ENCODE measurements at places on chromosomes 5 and 9.
A peak's percentile ranks its signal among the peaks of the same experiment; 100 is the strongest.

GRCh38 chr5:151012862-151013261, 7.5 kb upstream of the GPX3 start:
- DNase-seq, result no peak

- peak; percentile 73 for DNase-seq
Observed at GRCh38 chr9:109452761-109453160, 45.3 kb downstream of the PTPN3 start.

- DNase-seq, result no peak
Observed at GRCh38 chr5:102511666-102512065, 12.9 kb upstream of the SLCO6A1 start.

DNA sequence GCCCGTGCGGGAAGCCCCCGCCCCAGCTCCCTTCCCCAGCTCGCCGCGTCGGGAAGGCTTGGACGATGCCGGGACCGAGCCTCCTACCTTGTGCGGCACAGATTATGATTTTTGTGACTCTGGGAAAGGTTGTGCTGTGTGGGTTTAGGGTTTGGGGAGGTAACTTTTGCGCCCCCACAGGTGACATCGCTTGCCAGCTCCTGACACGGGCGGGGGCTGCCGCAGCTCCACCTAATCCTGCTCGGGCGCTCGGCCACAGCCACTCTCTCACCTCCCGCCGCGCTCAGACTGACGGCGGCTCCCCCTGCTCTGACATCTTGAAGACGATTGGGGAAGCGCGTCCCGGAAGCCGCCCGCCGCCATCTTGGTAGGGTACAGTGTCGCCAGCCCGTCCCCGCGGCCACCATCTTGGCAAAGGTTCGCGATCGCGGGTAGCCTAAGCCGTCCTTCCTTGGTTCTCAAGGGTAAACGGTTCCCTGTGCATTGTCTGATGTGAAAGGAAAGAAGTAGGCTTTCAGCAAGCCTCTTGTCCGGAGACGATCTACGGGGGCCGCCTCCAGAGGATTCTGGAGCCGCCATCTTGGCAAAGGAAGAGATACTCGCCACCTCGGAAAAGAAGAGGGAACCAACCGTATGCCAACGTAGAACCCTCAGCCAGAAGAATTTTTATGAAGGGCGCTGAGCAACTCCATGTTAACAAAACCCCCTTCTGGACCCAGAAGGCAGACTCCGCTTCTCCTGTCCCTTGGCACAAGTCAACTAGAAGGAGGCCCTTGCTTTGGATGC, 1.8 kb upstream of the NR3C1 start:
- DNase-seq, result no peak

- no peak for DNase-seq
Observed at GRCh38 chr9:126515001-126515872, 98.5 kb upstream of the LMX1B start.

DNA sequence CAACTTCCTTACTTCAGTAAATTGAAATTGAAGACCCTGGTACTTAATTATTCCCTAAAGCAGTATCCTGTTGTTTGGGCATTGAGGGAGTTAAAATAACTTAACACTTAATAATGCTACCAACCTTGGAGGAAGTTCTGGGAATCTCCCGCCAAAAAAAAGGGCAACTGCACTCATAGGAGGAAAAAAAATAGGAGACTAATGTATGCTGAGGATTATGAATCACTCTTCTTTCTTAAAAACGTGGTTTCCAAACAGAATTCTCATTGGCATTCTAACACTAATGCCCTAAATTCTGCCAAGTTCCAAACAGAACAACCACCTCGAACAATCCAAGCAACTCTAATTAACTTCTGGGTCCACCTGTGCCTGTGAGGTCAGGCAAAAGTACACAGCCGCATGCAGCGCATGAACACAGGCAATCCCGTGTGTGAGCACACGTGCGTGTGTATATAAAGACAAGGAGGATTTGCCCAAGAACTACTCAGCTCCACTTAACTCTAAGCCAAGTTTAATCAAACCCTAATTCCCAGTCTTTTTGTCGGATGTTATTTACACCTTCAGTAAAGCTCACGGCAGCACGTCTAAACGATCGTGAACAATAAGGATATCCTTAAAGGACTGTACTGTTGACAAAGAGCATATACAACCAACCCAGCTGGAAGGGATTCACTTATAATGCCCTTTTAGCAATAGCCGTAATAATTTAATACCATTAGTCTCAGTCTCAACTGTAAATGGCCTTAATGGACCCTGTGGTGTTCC, 78.4 kb downstream of the EBF1 start:
- DNase-seq, result no peak

- peak; percentile 67 for DNase-seq
Observed at GRCh38 chr9:131627648-131628458, 82.5 kb downstream of the PRRT1B start.

DNA sequence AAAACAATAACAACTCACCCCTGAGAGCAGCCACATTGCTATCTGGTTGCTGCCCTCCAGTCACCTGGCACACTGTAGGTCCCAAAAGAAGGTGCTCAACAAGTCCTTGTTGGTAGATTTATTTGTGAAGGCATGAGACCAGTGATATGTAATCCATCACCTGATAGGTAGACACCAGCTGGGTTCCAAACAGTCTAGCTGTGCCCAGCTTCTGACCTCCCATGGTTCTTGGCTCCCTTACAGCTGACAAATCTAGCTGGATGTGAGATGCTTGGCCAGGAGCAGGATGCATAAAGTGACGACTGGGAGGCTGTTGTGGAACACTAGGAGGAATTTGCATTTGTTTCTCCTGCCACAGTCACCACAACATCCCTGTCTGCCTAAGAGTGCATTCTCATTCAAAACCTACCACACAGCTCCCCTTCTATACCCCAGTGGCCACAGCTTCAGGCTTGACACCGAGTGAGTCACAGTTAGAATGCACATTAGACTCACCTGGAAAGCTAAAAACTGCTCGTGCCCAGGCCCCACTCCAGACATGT, 7.8 kb upstream of the VLDLR start:
- DNase-seq, result no peak

GRCh38 chr9:4596165-4596922, 65.8 kb upstream of the PLPP6 start:
- DNase-seq, result no peak
